ENCODE measurements at places on chromosomes 7 and 10.

DNA sequence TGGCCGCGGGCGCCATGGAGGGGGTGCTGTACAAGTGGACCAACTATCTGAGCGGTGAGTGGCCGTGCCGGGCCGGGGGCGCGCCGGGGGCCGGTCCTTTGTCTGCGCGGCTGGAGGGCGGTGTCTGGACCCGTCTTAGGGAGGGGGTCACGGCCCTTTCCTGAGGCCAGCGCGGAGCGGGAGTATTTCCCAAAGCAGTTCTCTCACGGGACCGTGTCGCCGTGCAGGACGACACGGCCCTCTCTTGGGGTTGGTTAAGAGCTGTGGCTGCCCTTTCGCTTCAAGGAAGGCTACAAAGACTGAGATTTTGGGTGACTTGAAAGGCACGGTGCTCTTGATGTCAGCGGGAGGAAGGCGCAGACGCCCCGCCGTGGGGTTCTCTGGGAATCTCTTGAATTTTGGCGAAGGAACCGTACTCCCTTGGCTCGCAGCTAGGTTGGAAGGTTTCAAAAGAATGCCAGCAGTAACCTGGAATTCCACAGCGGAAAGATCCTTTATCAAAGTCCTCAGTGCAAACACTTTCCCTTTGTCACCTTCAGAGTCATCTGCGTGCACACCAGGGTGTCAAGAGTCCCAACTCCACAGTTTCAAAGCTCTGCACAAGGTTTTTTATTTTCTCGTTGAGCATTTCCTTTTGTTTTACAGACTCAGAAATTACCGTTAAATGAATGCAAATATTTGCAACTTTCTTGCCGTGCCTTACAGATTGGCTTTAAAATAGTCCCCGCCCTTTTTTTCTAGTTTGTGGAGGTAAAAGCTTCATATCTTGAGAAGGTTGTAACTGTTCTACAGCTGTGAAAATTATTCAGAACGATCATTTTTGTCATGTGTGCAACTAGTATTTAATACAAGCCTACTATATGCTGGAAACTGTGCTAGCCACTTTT lies 780 bp downstream of the PLEKHA8 start:
- no peak for DNase-seq

DNA sequence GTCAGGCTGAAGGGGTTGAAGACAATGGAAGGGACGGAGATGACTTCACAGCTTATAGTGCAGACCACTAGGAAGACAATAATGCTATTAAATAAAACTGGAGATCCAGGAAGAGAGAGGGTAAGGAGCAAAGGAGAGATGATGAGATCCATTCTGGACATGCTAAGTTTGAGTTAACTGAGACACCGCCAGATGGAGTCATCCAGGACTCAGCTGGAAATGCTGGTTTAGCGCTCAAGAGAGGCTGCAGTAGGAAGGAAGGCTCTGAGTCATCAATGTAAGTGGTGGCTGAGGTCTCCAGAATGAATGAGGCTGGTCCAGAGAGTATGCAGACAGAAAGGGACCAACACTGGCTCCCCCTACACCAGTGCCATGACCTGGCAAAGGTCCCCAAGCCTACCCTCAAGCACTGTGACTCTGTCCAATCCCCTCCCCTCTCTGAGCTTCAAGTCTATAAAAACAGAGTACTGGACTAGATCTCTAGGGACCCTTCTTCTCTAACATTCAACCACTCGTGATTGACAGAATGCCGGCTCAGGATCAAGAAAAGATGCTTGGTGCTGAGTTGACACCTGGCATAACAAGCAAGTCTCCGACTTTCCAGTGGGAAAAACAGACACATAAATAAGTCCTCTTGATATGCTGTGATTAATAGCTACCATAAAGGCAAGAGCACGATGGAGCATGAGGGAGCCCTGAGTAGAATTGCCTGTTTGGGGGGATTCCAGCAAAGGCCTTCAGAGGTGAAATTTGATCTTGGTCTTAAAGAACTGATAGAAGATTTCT lies 8.9 kb downstream of the GFRA1 start:
- no peak for DNase-seq

DNA sequence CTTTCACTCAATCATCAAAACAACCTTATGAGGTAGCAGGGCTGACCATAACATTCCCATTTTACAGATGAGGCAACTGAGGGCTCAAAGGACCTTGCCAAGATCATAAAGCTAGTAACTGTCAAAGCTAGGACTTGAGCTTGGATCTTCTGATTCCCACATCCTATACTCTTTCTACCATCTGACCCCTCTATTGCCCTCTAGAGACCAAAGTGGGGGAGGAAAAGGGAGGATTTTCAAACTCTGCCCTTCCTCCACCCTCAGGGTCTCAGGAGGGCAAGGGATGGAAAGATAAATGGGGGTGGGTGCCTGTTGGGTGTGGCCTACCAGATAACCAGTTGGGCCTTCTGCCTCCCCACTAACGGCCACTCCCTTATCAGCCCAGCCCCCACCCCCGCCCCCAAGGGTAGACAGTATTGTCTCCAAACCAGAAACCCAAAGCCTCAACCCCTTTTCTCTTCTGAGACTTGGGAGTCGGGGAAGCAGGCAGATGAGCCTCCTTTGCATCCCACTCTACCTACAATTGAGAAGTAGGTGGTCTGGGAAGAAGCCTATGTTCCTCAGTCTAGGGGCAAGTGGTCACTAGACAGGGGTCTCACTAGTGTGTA lies 7.9 kb downstream of the LDB1 start:
- DNase-seq: no peak

DNA sequence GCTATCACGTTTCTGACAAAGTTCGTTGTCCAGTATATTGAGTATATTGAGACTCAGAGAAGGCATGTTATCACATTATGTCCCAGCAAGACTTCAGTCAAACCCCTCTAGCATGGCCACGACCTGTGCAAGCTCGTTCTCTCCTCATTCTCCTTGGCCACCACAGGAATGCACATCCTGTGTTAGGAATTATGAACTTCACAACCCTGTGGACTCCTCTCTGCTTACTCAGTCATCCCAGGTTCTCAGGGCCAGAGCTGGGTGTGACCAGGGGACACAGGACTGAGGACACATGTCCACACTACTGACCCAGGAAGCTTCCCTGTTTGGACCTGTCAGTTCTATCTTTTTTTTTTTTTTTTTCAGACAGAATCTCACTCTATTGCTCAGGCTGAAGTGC lies 4.4 kb downstream of the SH2D4B start:
- no peak for DNase-seq

GRCh38 chr10:112953174-112954159 lies 3.4 kb downstream of the TCF7L2 start:
- DNase-seq: no peak

- no peak for DNase-seq
Measured at GRCh38 chr7:134612197-134612596, 34.5 kb upstream of the BPGM start.

DNA sequence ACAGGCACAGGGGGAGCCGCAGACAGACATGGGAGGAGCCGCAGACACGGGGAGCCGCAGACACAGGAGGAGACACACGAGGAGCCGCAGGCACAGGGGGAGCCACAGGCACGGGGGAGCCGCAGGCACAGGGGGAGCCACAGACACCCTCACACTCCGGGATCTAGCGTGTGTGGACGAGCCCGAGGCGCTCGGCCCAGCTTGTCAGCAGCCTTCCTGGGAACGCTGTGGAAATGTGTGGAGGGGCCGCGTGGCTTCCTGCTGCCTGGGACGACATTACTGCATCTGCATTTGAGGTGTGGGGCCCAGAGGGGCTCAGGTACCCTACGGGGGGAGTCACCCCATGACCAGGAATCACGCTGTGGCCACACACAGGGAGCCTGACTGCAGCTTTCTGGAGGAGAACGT lies 313.2 kb downstream of the PTPRN2 start:
- DNase-seq: no peak

GRCh38 chr10:90051053-90051452 lies 349.7 kb downstream of the KIF20B start:
- no peak for DNase-seq

- DNase-seq: no peak
Measured at GRCh38 chr10:132981173-132981555, 38.8 kb upstream of the CFAP46 start.

DNA sequence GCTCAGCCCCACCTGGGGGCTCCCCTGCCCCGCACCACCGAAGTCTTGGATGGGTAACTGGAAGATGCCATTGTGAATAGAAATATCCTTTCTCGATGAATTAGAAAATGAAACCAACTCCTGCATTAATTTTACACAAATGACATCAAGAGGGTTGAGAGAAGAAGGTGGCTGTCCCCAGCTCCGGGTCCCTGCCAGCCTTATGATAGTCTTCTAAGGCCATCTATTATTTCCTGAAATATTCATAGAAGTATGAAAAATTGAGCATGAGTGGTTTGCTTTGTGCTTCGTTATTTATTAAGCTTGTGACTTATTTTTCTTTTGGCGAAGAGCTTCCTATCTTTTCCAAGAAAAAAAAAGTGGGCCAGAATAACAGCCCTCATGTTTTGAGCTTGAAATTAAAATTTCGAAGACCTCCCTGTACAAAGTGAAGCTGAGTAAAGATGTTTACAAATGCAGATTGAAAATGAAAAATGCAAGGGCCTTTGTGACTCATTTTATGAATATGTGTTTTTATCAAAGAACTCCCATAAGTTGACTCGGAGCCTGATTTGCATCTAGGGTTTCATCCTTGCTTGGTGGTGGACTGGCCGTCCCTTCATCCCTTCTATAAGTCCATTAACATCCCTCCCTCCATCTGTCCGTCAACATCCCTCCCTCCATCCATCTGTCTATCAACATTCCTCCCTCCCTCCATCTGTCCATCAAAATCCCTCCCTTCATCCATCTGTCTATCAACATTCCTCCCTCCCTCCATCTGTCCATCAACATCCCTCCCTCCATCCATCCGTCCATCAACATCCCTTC lies 20.5 kb upstream of the CFAP46 start:
- no peak for DNase-seq

DNA sequence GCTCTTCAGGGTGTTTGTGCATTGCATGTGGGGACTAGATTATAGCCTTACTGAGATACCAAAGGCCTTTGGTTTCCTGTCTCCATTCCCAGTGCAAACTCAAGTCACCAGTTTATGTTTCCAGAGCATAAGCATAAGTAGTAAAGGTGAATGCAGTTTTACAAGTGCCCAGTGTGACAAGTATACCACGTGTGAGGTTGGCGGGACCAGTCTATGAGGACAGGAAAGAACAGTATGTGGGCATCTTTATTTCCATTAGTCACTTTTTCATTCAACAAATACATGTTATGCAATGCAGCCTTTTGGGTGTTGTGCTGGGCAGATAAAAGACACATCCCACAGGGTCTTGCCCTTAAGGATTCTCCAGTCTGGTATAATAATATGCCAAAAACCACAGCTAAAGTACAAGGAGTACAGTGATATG lies 146.5 kb downstream of the ARID5B start:
- DNase-seq: no peak

DNA sequence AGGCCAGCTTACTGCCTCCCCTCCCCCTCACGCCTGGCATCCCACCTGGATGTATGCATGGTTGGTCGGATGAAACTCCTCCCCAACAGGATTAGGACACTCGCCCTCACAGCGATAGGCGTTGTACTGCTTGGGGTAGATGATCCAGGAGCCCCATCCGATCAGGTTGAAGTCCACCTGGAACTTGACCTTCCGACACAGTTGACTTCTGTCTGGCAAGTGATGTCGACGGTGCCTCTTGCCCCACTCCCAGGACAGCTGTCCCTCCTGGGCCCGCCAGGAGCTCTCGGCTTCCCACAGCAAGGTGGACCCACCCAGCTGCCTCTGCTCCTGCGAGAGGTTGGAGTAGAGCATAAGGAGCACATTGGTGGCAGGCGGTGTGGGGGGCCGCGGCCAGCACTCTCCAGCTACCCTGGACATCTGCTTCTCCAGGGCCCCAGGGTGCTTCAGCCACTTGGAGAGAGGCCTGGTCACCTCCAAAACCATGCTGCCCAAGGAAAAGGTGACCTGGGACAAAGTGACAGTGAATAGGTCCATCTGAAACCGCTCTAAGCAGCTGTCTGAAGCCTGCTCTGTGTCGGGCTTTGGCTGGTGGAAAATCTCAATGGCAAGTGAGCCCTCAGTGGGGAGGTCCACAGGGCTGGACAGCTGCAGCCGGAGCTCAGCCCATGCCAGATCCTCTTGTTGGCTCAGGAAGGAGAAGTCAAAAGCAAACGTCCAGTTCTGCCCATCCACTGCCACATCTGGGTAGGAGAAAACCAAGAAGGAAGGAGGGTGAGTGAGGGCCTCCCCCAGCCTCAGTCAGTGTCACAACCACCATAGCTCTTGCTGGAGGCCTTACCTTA lies 6.0 kb downstream of the NODAL start:
- no peak for DNase-seq
